ENCODE measurements at places on chromosomes 6 and 20. TPM values are rescaled to one million over a fixed set of nuclear protein-coding genes. Genes with fewer than 3 reads are reported as not detected.

DNA sequence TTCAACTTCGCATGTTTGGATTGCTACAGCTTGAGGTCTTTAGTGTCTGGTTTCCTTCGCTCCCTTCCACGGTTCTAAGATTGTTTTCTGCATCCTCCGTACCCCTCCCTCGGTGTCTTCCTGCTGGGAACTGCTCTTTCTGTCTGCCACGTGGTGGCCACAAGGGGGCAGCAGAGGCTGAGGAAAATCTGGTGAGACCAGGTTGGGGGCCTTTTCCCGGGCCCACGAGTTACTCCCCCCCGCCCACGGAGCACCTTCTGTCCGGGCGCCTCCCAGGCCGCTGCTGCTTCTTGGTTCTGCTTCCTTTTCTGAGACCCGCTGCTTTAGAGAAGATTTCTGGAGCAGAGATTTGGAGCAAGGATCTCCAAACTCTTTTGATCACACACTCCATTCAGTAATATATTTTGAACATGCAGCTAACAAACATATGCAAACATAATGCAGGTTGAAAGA is 21.1 kb upstream of the NOTCH4 start:
- peak; percentile 77 for DNase-seq

- no peak for DNase-seq
Observed at GRCh38 chr6:111439171-111439570, 43.8 kb downstream of the REV3L start.

- DNase-seq, result no peak
Observed at GRCh38 chr6:1081551-1082284, 230.2 kb upstream of the FOXQ1 start.

DNA sequence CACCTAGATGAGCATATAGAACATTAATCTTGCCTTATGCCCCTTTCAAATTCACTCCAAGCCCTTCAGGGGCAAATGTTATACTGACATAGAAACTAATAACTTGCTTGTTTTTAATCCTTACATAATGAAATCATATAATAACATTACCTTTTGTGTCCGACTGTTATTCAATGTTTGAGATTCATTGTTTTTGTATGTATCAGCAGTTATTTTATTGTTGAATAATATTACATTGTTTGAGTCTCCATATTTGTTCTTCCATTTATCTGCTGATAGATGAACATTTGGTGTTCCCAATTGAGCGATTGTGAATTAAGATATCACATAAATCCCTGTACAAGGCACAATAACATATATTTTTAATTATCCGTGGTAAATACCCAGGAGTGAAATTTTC is 6.0 kb downstream of the SEMG1 start:
- no peak for DNase-seq

GRCh38 chr20:24309596-24309995 is 159.8 kb upstream of the SYNDIG1 start:
- DNase-seq, result no peak

GRCh38 chr6:69907981-69908498 is 41.7 kb downstream of the COL19A1 start:
- no peak for DNase-seq

DNA sequence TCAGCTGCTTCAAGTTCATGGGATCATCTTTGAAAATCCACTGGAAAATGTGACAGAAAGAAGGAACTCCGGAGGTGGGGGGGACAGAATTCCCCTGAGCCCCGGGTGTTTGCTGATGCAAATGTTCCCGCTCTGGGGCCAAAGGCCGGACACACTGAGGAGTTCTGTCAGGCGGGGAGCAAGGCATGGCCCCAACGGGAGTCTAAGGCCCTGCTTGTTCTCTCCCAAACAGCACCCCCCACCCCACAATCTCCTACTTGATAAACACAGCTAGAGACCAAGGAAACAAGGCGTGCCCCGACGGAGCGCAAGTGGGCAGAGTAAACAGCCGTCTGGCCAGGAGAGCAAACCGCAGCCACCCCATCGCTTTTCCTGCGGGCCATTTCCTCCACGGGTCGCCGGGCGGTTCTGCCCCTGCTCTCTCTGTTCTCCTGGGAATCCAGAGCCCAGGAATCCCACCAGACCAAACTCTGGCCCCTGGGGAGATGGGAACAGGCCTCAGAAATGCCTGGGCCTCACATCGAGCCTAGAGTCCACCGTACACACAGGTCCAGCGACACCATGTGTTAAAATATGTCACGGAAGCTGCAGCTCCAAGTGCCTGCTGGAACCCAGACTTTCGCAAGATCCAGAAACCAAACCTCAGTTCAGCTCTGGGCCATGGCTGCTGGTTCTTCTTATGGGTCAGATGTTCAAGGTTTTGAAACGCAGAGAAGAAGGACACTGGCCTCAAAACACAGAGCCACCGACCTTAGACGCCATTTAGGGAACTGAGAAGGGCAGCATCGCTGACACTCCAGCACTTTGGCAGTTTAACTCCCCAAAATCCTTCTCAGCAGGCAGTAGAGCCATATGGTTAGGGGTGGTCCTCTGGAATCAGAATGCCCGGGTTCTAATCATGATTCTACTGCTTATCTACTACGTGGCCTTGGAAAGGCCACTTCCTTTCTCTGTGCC is 104.2 kb downstream of the PREX1 start:
- DNase-seq, result no peak

DNA sequence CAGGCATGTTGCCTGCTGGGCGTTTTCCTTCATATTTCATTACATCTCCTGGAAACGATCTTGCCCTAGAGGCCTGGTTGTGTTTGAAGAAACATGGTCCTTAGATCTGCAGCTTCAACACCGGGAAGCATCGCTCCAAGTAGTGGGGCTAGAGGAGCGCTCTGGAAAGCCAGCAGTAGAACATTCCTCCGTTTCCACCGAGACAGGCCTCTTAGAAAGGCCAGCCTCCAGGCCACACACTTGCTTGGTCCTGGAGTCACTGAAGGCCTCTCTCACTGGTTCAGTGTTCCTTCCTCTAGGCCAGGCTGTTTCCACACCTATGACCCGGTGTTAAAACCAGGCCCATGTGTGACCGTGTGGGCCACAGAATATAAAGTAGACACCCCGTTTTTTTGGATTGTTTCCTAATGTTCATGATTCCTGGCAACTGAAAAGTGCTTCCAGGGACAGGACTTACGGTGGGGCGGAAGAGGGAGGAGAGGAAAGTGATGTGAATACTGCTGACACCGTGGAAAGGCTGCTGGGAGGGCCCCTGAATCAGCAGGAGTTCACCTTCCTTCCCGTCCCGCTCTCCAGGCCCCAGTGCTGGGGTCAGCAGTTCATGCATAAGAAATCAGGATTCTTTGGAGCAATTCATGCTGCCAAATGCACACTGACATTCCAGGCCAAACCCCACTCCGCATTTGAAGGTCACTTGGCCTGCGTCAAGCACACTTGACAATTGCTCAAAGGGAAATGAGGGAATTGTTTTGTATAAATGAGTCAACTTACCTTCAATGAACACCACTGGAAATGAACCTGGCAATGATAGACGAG is 83.8 kb downstream of the IYD start:
- DNase-seq, result no peak

DNA sequence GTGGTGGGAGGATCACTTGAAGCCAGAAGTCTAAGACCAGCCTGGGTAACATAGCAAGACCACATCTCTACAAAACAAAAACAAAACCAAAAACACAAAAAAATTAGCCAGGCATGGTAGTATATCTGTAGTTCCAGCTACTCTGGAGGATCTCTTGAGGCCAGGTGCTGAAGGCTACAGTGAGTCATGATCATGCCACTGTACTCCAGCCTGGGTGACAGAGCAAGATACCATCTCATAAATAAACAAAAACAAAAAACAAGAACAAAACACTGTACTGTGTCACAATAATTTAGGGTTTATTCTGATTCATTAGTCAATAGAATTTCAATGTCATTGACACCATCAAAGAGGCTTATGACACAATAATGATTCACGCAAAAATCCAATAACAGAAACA is 1121.7 kb upstream of the MAP3K7 start:
- DNase-seq, result no peak

DNA sequence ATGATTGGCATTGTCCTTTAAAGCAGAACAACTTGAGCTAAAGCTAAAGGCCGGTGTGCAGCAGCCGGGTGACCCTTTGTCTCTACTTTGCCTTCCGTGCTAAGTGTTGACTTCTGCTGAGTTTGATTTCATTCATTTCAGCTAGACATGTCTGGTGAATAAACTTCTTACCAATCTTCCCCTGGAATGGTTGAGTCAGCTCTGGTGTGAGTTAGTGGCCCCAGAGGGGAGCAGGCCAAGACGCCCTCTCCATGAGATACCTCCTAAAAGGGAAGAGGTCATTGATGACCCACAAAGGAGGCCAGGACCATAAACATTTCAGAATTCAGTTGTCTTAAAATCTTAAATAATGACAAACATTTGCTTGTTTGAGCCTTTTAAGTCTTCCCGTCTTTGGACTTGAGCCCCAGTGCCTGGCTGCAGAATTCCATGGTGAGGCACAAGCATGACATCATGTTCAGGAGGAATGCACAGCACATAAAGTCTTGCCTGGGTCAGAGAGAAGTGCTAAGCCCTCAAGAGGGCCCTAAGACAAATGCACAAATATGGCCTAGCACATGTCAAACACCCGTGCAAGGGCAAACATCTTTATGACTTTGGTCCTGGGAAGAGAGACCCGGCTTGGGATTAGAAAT is 96.3 kb upstream of the NEDD9 start:
- DNase-seq, result no peak

DNA sequence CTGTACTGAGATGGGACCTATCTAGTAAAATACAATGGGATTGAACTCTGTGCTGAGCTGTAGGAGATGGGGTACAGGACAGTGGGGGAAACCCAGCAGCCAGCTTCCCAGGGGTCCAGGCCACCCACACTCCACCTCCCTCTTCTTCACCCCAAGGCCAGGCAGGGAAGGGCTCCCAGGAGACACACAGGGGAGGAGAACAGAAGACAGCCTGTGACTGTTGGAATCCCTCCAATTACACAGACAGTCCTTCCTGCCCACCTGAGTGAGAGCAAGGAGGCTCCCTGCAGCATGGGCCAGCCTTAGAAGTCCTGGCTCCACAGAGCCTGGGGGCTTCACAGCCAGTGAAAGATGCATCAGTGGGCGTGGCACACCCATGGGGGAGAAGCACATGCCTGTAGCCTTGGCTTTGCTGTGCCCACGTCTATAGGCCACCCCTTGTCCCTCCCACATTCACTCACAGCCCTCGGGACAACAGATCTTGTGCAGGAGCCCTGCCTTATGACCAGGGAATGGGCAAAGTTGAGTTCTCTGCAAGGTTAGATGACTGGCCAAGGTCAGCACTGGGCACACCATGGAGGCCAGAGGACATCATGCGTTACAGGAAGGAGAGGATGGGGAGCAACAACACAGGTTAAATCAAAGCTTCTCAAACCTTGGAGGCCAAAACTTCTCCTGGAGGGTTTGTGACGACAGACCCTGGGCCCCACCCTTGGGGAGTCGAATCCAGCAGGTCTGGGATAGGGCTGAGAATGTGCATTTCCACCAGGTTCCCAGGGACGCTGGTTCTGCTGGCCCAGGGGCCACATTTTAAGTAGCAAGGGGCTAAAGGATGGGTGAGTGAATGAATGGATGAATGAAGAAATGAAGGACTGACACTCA is 12.3 kb upstream of the CST7 start:
- no peak for DNase-seq

DNA sequence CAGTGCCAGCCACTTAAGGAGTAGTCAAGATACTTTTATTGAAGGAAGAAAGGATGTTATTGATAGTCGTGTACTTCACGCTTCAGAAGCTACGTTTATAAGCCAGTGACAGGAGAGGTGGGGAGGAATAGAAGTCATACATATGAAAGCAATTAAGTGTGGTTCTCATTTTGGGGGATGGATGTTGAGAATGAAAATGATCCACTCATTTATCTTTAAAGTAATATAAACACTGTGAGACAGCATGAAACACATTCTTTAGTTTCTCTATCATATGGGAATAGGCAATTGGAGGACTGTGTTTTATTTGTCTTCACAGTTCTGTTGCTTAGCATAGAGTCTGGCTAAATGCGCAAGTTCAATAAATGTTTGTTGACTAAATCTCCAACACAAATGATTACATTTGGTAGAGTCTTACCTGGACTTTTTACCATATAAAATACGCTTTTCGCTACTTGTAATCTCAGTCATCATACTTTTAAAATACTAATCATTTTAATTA is 35.2 kb downstream of the AK9 start:
- DNase-seq, result no peak

- DNase-seq, result peak; percentile 46
Observed at GRCh38 chr6:25250878-25251277, 28.3 kb upstream of the CARMIL1 start.

DNA sequence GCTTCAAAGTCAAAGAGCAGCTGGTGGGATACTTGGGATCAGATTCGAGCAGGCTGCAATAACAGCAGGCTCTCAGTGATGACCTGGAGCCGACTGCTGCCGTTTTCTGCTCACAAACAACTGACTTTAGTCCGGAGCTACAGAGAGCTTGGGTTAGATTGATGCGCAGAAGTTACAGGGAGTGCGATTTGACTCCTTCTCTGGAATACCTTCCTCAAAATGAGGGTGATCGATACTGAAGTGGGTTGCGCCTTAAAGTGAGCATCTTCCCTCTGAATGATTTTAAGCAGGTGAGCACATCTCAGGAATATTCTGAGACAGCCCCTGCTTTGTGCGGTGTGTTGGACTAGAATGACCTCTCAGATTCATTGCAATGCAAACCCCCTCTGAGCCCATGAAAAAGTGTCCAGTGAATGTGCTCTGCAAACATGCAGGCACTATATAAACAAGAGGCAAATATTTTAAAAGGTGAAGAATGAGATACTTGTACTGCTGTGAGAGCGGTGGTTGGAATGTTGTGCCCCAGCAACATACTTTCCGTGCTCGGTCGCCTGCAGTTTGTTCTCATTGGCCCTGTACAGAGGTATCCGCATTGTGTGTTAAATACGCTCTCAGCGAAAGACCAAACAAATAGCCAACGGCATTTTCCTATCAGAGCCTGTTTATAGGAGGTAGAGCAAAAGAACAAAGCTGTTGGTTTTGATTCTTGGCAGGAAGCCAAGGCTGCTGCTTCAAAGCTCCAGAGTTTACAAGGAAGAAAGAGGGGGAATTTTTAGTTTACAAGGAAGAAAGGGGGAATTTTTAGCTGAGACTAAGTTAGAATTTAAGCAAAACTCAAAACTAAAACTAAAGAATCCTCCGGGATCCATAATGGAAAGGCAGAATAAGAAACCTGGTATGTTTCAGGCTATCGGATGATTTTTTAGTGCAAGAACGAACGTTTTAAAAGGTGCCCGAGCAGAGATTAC is 67.7 kb downstream of the PHACTR2 start:
- DNase-seq, result no peak

DNA sequence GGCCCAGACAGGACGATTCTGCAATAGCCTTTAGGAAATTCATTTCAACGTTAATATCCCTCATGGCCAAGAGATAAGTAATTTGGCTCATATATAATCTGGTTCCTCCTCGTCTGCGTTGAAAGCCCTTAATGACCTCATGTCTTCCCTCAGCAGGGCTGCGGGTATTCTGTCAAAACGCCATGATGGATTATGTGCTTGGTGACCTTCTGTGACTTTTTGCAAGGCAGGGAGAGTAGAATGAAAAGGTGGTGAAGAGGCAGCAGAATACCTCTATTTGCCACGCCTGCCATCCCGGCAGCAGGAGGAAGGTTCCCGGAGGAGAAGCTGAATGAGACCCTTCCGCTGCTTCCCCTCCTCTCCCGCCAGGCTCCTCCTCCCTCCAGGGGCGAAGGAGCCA is 41.1 kb upstream of the SPACA1 start:
- no peak for DNase-seq

Gene SYNE1
- 29.5 TPM for total RNA-seq

Gene BMP2
- total RNA-seq, result not detected

Gene C20orf96
- 7.4 TPM for total RNA-seq

Gene HRH3
- not detected for total RNA-seq

Gene OSBPL2
- 23.6 TPM for total RNA-seq

Gene GABRR1
- total RNA-seq, result not detected

Gene HEY2
- not detected for total RNA-seq

Gene TRIM31
- total RNA-seq, result not detected

Measured in activated CD8-positive, alpha-beta T cell treated with anti-CD3 and anti-CD28 coated beads for 36 hours (primary cell).